ENCODE measurements at places on chromosomes 12 and 14.

GRCh38 chr14:65958664-65959562 is 527.3 kb upstream of the CCDC196 start:
- DNase-seq, result no peak

GRCh38 chr12:121781484-121781997 is 11.9 kb downstream of the RHOF start:
- no peak for DNase-seq

DNA sequence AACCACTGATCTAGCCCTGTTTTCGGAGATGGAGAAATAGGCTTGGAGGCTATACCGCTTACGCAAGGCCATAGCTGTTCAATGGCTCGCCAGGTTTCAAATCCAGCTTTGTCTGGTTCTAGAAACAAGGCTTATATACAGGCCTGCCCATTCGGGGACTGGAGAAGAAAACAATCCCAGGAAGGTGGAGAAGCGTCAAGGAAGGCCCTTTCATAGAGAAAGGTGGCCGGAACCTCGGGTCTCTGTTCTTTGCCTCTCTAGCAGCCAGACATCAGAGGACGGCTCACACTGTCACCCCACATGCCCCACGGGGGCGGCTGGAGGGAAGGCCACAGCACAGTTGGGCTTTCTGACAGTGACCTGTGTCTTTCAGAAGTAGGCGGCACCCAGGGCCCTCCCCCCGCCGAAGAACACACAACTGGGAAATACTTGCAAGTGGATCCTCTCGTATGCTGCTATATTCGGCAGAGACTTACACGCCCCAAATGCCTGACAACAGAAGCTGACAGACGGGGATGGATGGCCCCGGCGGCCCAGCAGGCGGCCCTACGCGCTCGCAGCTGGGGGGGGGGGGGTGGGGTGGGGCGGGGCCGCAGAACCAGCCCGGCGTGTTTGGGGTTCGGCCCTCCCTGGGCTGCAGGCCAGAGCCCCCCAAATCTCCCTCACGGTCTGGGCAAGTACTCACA is 4.5 kb upstream of the SETD1B start:
- peak; percentile 56 for DNase-seq

- no peak for DNase-seq
Measured at GRCh38 chr12:92223481-92223880, 77.8 kb upstream of the BTG1 start.

DNA sequence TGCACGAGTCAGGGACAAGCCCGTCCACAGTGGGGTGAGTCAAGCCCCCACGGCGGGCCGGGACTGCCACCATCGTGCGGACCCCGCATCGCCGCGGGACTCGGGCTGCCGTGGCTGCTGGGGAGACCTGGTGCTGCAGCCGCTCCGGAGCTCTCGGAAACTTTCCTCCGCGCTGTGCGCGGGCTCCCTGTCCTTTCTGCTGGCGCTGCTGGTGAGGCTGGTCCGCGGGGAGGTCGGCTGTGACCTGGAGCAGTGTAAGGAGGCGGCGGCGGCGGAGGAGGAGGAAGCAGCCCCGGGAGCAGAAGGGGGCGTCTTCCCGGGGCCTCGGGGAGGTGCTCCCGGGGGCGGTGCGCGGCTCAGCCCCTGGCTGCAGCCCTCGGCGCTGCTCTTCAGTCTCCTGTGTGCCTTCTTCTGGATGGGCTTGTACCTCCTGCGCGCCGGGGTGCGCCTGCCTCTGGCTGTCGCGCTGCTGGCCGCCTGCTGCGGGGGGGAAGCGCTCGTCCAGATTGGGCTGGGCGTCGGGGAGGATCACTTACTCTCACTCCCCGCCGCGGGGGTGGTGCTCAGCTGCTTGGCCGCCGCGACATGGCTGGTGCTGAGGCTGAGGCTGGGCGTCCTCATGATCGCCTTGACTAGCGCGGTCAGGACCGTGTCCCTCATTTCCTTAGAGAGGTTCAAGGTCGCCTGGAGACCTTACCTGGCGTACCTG is 1.1 kb downstream of the PDE3A start:
- no peak for DNase-seq

DNA sequence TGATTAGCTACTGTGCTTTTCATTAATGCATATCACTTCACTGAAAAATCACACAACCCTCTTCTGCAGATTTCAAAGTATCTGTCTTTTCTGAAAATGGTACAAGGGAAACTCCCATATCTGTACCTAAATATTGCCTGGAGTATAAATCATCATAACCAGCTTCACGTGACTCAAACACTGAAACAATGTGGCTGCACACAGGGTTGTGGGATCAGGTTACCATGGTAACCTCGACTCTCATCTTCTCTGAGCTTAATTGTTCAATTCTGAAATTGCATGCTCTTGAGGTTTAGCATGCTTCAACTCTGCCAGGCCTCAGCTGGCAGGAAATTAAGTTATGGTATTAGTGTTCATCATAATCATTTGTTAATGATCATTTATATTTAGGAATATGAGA is 77.5 kb upstream of the CPSF6 start:
- DNase-seq, result peak; percentile 5

DNA sequence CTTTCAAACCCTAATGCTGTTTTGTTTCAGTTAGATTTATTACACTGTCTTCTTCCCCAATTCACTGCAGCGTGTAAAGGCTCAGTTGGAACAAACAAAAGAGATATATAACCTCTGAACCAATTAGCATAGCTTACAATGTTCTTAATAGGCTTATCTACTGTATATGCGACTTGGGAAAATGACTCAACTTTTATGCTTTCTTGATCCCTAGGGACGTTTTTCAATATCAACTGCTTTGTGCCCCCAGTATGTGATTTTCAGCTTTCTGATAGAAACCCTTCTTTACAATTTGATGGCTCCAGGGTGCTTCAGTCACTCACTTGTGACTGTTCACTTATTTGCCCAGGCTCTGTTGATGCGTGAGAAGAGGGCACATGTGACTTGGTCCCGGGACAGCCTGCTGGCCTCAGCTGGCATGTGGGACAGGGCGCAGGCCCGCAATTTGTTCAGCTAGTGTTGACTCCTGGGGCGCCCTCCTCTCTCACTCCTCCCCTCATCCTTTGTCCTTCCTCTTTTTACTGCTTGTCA is 107.1 kb downstream of the TMTC2 start:
- no peak for DNase-seq

DNA sequence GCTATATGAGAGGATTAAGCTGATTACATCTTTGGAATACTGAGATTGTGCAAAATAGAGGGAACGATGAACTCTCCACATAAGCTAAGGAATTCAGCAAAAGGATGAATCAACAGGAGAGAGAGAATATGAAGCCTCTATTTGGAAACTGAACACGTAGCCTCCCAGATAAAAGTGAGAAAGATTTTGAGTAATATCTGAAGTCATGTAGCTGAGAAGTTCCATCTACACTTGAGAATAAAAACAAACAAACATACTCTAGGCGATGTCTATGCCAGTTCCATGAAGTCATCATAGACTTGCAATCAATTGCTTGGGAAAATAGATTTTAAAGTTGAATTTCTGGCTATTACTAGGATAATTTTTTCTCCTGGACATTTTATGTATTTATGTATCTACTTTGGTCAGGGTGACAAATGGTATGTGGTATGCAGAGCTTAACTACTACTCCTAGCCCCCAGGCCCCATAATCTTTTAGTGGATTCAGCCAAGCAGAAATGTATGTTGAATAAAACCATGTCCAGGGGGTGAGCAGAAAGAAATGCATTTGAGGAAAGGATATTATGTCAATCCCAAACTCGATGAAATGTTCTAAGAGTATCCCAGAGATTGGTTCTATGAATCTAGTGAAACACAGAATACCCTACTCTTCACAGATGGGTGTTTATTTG is 627.4 kb downstream of the DIO2 start:
- DNase-seq, result no peak

GRCh38 chr14:68979021-68979721 is at the start of gene ACTN1:
Gene ACTN1 (minus strand): TSS chr14:68979302. CDS start chr14:68979056, 246 bp downstream.
- DNase-seq, result peak; percentile 89

DNA sequence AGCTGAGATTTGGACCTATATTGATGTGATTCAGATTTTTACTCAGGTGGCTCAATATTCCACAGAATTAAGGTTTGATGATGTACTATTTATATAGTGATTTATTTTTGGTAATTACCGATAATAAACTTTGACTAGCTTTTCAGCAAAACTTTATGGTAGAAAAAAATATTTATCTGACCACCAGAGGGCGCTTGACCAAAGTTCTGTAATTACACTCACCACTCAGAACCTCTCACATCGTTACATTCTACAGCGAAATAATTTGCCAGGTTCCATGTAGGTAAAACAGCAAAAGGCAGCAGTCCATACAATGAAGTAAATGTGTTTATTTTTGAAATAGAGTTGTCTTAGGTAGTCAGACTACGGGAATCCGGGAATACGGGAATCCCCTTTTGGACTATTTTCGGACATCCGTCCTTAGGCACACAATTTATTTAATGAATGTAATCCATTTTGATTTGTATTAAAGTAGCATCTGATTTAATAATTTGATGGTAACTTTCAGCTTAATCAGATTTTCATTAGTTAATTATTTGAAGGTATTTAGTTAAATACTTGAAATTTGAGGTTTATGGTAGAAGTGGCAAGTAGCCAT is 143.0 kb upstream of the DDHD1 start:
- DNase-seq, result no peak

GRCh38 chr12:106211973-106212372 is 35.8 kb downstream of the CKAP4 start:
- no peak for DNase-seq

- no peak for DNase-seq
Measured at GRCh38 chr12:87270919-87271318, 758.3 kb downstream of the C12orf50 start.

GRCh38 chr12:131211340-131211938 is 257.7 kb downstream of the ADGRD1 start:
- no peak for DNase-seq

GRCh38 chr12:4269279-4269991 is 4.1 kb upstream of the CCND2 start:
- DNase-seq, result peak; percentile 90

DNA sequence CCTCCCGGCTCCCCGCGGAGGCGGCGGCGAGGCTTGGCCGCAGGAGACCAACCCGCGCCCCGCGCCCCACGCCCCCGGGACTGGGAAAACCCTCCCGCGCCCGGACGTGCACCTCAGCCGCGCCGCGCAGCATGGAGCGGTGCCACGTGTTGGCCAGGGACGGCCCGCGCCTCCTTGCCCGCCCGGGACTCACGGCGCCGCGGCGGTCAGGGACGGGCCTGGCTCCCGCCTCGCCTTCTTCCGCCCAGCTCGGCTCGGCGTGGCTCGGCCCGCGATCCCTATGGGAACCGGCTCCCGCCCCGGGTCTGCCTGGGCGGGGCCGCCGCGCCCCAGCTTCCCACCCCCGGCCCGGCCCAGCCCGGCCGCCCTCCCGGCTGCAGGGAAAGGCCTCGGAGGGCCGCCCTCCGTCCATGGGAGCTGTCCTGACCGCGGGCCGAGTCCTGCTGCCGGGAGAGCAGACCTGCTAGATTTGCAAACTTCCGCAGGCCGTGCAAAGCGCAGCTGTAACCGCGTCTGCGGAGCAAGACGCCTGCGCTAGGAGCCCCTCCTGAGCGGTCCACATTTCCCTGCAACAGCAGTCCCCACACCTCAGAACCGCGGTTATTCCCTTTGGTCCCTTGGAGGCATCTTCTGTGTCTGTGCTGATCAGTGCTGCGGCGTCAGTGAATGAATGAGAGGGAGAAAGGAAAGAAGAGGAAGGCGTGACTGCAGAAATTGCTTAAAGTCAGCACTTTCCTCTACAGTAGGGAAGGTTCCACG is at the start of gene CDKL1:
TSS of gene CDKL1 (minus strand) at position 251 of the 759 bp plus-strand sequence. CDS start 1,013 bp downstream, outside the sequence.
- peak; percentile 69 for DNase-seq

DNA sequence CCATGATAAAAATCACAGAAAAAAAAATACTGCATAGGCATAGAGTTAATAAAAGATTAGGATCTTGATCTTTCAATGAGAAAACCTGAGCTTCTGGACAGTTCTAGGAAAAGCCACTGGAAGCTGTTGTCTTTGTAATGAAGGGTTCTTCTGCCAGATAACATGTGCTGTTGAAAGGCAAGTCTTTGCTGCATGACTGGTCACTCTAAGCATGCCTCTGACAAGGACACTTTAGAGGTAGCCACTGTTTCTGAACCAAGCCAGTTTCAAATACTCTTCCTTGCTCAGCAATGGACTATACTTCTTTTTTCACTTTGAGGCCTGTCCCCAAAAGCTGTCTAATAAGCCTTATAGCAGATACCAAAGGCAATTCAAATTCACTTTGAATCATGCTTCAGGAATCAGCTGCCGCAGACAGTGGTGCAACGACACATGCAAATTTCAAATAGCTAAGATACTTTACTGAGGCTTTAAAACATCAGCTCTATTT is 70.2 kb downstream of the BTG1 start:
- no peak for DNase-seq

DNA sequence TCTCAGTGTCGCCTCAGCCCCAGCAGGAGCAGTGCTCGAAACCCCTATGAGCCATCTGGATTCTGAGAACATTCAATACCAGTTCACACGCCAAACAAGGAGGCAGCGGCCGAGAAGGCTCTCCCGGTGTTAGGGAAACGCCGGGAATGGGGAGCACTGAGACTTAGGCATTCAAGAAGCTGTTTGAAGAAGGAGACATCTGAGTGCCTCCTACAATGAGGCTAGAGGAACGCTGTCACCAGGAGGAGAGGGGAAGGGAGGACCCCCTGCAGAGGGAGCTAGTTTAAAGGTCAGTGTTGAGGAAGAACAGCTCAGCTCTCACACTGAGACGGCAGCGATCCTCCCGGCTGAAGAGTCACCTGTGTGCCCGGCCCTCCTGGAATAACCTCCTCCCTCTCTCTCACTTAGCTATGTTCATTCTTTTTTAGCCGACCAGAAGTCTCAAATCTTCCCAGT is 69.9 kb downstream of the SERPINA3 start:
- no peak for DNase-seq

DNA sequence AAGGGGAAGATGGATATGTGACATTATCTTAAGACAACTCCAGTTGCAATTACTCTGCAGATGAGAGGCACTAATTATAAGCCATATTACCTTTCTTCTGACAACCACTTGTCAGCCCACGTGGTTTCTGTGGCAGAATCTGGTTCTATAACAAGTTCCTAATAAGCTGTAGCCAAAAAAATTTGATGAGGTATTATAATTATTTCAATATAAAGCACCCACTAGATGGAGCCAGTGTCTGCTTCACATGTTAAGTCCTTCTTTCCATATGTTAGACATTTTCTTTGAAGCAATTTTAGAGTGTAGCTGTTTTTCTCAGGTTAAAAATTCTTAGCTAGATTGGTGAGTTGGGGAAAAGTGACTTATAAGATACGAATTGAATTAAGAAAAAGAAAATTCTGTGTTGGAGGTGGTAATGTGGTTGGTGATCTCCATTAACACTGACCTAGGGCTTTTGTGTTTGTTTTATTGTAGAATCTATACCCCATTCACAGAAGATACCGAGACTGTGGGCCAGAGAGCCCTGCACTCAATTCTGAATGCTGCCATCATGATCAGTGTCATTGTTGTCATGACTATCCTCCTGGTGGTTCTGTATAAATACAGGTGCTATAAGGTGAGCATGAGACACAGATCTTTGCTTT is 36.9 kb downstream of the PSEN1 start:
- DNase-seq, result no peak

DNA sequence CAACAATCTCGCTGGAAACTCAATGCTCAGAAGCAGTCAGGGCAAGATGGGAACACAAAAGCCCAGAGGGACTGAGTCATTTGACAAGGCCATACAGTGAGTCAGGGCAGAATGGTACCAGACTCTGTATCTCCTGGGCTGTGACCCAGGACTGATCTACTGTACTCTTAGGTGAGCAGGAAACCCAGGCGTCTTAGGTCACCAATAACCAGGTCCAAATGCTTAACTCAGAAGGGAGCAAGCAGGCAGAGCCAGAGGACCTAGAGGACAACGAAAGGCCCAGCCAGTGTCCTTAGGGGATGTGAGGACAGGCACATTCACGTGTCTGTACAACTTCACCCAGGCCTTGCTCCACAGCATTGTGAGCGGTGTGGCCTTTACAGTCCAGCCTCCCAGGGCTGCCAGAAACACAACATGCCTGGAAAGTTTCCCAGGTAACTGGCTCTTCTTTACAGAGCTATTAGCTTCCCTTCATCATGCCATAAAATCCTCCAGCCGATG is 69.9 kb downstream of the ARL6IP4 start:
- DNase-seq, result no peak
